Stimulated activated naive CD4-positive, alpha-beta T cell treated with Interleukin-2 at 50 U/mL for 16 hours (primary cell): ENCODE measurements at places on chromosomes 3 and 15.

GRCh38 chr3:100027321-100027720 is 87.0 kb downstream of the FILIP1L start:
- DNase-seq = no peak

GRCh38 chr15:84953136-84953535 is 28.5 kb upstream of the PDE8A start:
- DNase-seq = no peak

DNA sequence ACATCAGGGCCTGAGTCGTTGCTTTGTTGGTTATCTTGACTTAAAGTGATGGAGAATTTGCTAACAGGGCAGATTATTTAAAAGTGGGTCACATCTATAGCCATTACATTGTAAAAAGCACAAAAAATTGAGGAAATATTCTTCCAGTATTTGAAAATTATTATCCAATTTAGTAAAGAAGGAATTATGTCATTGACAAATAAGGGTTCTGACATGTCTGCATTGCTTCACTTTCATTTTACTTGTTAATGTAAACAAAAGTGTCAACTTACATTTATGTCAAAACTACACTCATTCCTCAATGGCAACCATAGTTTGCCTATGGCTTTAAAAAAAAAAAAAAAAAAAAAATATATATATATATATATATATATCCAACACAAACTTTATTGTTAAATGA is 3.4 kb upstream of the PARP14 start:
- no peak for DNase-seq

- no peak for DNase-seq
Measured at GRCh38 chr15:58357529-58358476, 74.0 kb upstream of the LIPC start.

GRCh38 chr3:492586-493316 is 296.2 kb downstream of the CHL1 start:
- no peak for DNase-seq

GRCh38 chr3:115323380-115323779 is 176.3 kb upstream of the ZBTB20 start:
- no peak for DNase-seq

DNA sequence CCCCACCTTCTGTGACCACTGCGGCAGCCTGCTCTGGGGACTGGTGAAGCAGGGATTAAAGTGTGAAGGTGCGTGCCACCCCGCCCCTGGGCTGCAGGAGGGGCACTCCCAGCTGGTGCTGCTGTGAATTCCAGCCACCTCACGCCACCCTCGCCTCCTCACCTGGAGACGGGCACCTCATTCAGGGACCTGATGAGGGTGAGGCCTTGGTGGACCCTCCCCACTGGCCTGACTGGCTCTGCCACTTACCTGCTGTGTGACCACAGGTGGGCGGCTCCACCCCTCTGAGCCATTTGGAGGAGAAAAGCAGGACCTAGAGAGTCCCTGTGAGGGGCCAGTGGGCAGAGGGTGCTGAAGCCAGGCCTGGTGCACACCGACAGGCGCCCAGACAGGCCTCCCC is 22.5 kb downstream of the PRKCD start:
- no peak for DNase-seq

- DNase-seq = no peak
Measured at GRCh38 chr15:88802250-88802990, 816 bp upstream of the ACAN start.

GRCh38 chr3:141686466-141687291 is 51.4 kb upstream of the RNF7 start:
- DNase-seq = no peak

GRCh38 chr3:157285141-157285540 is 125.2 kb upstream of the CCNL1 start:
- no peak for DNase-seq

GRCh38 chr3:31575448-31575847 is 42.7 kb downstream of the STT3B start:
- no peak for DNase-seq

DNA sequence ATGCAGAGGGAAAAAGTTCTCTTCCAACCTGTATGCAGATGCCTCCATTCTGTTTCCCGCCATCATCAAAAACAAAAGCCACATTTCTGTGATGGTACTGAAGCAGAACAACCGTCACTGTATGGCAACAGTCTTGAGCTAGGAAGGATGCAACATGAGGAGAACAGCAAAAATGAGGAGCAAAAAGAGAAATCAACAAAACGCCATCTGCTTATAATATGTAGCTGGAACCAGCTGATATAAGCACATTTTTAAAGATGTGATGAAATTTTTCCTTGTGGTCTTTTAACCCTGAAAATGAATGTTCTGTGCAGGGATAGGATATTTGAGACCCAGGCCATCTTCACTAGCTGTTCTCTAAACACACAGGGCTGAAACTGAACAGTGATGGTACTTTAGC is 287.0 kb downstream of the ZIC4 start:
- DNase-seq = no peak

DNA sequence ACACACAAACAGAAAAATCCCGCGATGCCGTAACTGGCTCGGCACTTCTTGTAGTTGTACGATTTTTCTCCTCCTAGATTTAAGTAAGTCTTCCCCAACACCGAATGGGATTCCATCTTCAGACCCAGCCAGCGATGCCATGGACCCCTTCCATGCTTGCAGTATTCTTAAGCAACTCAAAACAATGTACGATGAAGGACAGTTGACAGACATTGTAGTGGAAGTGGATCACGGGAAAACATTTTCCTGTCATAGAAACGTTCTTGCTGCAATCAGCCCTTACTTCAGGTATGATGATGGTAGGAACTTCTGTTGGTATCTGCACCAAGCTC is 763 bp downstream of the KBTBD8 start:
- no peak for DNase-seq

GRCh38 chr3:172359231-172359630 is 89.0 kb downstream of the GHSR start:
- no peak for DNase-seq

DNA sequence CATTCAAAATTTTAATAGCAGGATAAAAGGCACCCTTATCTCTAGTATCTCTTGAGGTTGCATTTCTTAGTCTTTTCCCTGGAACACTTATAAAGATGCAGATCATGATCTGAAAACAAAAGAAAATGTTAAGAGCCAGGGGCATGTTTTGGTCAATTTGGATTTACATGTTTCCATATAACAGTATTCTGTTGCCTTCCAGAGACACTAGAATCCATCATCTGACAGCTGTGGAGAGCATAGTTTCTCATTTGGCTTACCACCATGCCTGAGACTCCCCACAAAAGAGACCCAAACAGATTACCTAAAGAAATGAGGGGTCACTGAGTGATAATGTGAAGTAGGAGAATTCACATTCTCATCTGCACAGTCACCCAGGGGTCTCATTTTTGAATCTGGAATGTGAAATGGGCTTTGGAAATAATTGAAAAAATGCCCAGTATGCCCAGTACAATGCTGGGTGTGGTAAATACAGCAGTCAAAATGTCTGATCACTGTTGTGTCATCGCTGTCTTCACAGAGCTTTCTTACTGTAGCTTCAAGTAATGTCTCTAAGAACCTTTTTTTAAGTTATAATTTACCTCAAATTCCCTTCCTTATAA is 79.9 kb upstream of the ZBTB20 start:
- no peak for DNase-seq

DNA sequence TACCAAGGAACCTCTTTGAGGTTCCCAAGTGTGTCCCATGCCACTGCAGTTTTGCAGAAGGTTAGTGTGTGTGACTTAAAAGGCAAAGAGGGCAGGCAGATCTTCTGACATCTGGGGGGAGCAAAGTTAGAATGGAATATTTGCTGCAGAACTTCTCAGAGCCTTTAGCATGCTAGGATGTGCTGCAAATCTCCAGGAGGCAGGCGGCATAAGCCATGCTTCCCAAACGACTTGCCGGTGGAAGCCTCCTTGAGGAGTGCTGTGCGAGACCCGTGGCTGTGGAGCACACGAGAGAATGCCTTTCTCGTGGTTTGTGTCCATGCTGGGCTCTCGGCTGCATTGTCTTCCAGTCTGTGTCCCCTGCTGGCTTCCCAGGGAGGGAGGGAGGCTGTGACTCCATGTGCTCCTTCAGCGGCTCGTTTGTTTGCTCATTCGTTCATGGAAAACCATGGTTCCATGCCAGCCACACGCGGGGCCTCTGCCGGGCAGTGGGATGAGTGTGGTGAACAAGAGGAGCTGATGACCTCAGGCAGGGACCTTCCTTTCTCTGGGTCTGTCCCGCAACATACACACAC is 13.8 kb downstream of the HDAC11 start:
- DNase-seq = no peak

GRCh38 chr3:177102553-177102952 is 94.7 kb downstream of the TBL1XR1 start:
- DNase-seq = no peak

GRCh38 chr3:38006445-38006995 is 15.9 kb downstream of the VILL start:
- no peak for DNase-seq

GRCh38 chr3:15287565-15288330 is 44.6 kb downstream of the SH3BP5 start:
- no peak for DNase-seq

DNA sequence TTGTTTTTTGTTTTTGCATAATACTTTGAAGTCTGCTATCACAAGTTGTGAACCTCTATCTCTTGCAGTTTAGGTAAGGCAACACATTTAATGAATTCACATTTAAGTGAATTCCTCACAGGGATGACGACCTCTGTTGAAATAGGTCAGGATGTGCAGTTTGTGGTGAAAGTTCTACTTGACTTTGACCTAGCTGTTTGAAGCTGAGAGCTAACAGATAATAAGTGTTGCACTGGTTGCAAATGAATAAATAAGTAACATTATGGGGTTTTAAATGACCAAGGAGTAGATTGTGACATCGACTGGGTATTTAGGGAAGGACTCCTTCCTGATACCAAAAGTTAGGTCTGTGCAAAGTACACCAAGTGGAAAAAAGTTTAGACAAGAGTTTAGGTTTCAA is 23.9 kb downstream of the NIT2 start:
- no peak for DNase-seq

GRCh38 chr3:33795856-33796536 is 2.4 kb upstream of the PDCD6IP start:
- no peak for DNase-seq

GRCh38 chr3:24258260-24258659 is 236.4 kb downstream of the THRB start:
- DNase-seq = no peak

DNA sequence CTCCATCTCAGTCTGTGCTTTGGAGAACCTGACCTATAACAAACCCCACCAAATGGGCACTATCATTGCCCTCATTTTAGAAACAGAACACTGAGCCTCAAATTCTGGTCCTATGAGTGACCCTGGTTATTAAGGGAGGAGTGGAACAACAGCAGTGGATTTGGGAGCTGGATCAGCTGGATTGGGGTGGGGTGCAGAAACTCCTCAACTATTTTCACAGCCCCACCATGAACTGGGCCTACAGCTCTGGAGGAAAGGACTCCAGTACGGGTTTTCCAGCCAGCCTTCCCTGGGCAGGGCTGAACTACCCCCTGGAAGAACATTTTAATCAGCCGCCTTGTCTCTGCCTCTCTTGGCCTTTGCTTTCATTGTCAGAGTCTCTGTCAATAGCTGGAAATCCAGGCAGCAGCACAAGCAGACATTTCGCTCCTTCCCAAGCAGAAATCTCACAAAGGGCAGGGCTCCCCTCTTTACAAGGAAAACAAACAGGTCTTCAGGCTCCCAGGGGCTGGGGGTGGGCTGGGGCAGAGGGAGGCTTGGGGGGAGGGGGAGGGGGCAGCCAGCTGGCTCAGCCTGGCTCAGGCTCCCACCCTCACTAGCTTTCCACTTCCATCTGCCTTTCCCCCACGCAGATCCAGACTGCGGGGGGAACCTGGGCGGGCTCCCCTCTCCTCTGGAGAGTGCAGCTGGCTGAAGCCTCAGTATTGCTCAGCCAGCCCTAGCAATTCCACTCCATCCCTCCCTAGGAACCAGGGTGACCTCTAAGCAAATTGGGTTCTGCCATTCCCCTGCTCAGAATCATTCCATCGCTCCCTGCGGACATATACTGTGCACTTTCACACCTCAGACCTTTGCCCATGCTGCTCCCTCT is 13.7 kb upstream of the TLE3 start:
- DNase-seq = no peak

GRCh38 chr15:63449731-63450130 is 54.7 kb upstream of the USP3 start:
- DNase-seq = no peak

DNA sequence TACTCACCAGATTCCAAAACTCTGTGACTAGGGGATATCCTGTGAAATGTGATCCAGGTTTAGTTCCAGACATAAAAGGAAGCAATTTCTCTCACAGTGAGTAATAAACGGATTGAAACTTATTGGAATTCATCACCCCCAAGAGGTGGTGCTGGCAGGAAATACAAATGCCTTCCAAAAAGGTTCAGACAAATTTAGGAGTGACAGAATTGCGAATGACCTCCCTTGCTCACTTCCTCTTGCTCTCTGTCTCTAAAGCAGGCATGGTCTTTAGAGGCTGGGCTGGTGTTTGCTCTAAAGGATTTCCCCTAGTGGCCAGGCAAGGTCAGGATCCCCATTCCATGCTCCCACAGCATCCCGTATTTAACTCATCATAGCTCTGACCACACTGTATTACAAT is 449.4 kb upstream of the PPP2R3A start:
- DNase-seq = no peak

DNA sequence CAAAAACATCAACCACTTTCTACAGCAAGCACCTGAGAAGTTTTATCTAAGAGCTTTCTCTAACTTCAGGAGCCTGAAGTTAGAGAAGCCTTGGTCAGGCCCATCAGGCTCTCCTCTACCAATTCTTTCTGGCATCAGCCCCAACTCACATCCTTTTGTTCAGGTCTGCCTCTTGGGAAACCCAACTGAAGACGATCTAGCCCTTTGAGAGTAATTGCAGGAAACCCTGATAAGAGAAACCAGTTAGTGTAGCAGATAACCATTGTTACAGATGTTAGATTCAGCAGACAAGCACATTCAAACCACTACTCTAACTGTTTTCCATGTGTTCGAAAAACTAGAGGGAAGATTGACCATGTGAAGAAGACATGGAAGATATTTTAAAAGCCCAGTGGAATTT is 27.0 kb upstream of the DYNC1LI1 start:
- DNase-seq = no peak

GRCh38 chr3:38989917-38990510 is 61.7 kb downstream of the SCN11A start:
- no peak for DNase-seq

- DNase-seq = no peak
Measured at GRCh38 chr3:155948476-155948875, 78.0 kb downstream of the GMPS start.

DNA sequence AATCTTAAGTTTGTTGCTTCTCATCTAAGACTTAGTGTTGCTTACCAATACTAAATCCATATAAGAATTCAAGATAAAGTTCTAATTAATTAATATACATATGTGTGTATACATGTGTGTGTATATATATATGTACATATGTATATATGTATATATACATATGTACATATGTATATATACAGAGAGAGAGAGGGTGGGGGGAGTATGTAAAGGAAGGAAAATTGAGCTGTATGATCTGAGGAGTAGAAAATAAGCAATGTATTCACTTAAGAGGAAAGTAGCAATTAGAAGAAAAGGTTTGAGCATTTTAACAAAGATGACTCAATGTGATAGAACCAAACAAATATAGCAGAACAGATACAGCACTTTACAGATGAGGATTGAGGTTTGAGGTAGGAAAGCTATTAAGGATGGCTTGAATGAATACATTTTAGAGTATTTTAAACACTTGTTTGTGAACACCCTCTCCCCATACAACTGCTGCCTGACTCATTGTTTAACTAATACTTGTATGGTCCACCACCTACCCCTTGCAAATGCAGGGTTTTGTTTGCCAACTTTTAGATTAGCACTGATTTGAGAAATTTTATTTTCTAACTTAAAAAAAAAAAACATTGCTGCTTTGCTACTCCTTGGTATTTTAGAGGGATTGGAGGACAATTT is 681.1 kb upstream of the CADM2 start:
- no peak for DNase-seq

- no peak for DNase-seq
Measured at GRCh38 chr15:85527895-85528294, 147.5 kb downstream of the AKAP13 start.
